Activated naive CD4-positive, alpha-beta T cell treated with Interleukin-2 at 50 U/mL for 16 hours (primary cell): ENCODE measurements at places on chromosomes 1 and 21.
A peak's percentile ranks its signal among the peaks of the same experiment; 100 is the strongest.

- DNase-seq, result no peak
Measured at GRCh38 chr1:172810480-172811175, 151.7 kb downstream of the FASLG start.

DNA sequence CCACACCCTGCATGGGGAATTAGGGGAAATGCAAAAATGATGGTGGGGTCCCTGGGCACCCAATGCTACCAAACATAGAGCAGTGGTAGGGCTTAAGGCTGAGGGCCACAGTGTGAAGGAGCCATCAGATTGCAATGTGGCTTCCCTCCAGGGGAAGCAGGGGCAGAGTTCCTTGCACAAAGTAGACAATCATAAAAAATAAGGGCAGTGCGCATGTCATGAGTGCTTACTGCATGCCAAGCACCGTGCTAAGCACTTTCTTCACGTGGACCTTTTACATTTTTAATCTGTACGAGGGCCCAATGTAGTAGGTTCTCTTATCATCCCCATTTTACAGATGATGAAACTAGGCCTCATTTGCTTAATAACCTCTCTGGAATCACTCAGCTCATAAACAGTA is 56.6 kb downstream of the DDX20 start:
- DNase-seq, result no peak

GRCh38 chr1:5451671-5452070 is 540.6 kb downstream of the NPHP4 start:
- no peak for DNase-seq

GRCh38 chr1:77888081-77888780 is at the start of gene NEXN:
Gene NEXN (plus strand): TSS chr1:77888624. CDS start chr1:77916107, 27,483 bp downstream.
- peak; percentile 6 for DNase-seq

- no peak for DNase-seq
Measured at GRCh38 chr1:43153443-43153842, 18.6 kb downstream of the EBNA1BP2 start.
